ENCODE measurements at places on chromosomes 4 and X. TPM values are rescaled to one million over a fixed set of nuclear protein-coding genes. Genes with fewer than 3 reads are reported as not detected.

The SSX4 gene
- total RNA-seq = not detected

- no peak for DNase-seq
Measured at GRCh38 chr4:159145992-159146330, 43.1 kb downstream of the RAPGEF2 start.

The HSFX3 gene
- not detected for total RNA-seq

DNA sequence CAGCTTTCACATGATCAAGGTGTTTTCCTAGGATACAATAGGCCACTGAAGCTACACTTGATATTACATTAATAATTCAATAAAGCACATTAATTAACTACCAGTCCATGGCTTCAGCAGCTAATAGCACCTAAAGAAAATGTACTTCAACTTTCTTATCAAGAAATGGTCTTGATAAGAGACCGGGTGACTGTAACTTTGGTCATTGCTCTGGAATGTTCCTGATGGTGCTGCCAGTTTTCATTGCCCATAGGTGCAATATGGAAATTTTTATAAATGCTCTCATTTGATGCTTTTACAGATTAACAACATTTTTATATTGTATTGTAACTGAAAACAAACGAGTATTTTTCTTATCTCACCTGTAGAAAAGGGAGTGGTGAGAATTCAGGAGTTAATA lies 165.4 kb downstream of the SHROOM3 start:
- DNase-seq = no peak

The NEUROG2 gene
- not detected for total RNA-seq
